NCI-H526 treated with DMSO at 0.1 percent for 48 hours (cell line): ENCODE measurements at places on chromosomes 2 and 18.

- DNase-seq = no peak
Measured at GRCh38 chr2:47203995-47204394, 48.9 kb upstream of the STPG4 start.

GRCh38 chr2:17441055-17441771 lies 77.0 kb downstream of the RAD51AP2 start:
- DNase-seq = no peak

DNA sequence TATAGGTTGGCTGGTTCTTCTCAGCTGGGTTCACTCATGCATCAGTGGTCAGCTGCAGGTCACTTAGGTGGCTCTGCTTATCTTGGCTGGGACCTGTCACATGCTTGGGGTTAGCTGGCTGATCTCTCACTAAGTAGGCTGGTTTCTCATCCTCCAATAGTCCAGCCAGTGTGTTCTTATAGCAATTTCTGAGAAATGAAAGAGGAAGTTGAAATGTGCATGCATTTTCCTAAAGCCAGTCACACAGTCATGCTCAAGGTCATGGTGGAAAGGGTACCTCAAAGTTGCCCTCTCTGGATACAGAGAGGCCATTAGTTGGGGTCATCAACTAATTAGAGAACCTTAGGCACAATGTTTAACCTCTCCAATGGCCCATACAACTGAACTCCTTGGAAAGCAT lies 64.4 kb downstream of the KLHL29 start:
- DNase-seq = no peak

- no peak for DNase-seq
Measured at GRCh38 chr18:51767293-51767692, 569.8 kb upstream of the MEX3C start.

GRCh38 chr2:39027421-39027820 lies 93.4 kb downstream of the SOS1 start:
- DNase-seq = no peak

GRCh38 chr18:43501099-43501498 lies 223.8 kb upstream of the SYT4 start:
- no peak for DNase-seq

GRCh38 chr2:217929272-217929671 lies 73.5 kb downstream of the TNS1 start:
- no peak for DNase-seq

GRCh38 chr2:241720099-241720498 lies 14.3 kb upstream of the D2HGDH start:
- no peak for DNase-seq

- no peak for DNase-seq
Measured at GRCh38 chr2:140604096-140604495, 1526.7 kb downstream of the LRP1B start.
